ENCODE measurements at places on chromosomes 5 and 9.
A peak's percentile ranks its signal among the peaks of the same experiment; 100 is the strongest.

- DNase-seq, result no peak
Measured at GRCh38 chr5:73328640-73329039, 119.9 kb downstream of the FOXD1 start.

DNA sequence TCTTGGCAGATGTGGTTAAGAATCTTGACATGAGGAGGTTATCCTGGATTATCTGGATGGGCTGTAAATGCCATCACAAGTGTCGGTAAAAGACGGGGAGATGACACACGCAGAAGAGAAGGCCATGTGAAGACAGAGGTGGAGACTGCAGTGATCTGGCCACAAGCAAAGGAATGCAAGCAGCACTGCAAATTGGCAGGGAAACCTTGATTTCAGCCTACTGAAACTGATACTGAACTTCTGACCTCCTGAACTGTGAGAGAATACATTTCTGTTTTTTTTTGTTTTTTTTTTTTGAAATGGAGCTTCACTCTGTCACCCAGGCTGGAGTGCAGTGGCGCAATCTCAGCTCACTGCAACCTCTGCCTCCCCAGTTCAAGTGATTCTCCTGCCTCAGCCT lies 92.4 kb upstream of the NFIL3 start:
- DNase-seq, result no peak

GRCh38 chr5:172311605-172312004 lies 28.0 kb upstream of the UBTD2 start:
- DNase-seq, result no peak

- peak; percentile 18 for DNase-seq
Measured at GRCh38 chr9:112166176-112167140, 8.6 kb downstream of the SUSD1 start.

DNA sequence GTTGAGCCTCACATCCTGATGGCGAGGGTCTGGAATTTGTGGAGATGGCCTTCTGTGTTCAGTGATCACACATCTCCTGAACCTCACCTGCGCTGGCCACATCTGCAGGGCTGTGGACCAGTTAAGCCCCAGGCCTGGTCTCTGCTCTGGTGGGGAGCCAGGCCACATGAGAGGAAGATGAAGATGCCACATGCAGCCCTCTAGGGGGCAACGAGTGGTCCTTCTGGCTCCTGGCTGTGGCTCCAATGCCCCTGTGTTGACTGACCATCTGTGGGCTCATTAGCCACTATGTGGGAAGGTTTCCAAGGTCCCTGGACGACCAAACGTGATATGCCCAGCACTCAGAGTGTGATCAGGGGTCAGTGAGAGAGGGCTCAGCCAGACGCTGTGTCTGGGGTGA lies 203.0 kb downstream of the HSPA4 start:
- no peak for DNase-seq

GRCh38 chr5:79111387-79111959 lies at the start of gene BHMT:
TSS of gene BHMT (plus strand) at chr5:79111809. CDS start at chr5:79111886, 77 bp downstream.
- DNase-seq, result no peak

- DNase-seq, result no peak
Measured at GRCh38 chr9:112868461-112868860, 22.2 kb downstream of the SLC46A2 start.
